Right atrium auricular region (tissue), 2 donors: ENCODE measurements at places on chromosomes 6 and 20. TPM values are rescaled to one million over a fixed set of nuclear protein-coding genes. Genes with fewer than 3 reads are reported as not detected.

ADGRG6 gene
- total RNA-seq, result 9.2 TPM

PTGIS gene
- 169 TPM for total RNA-seq

PGBD1 gene
- 1.8 TPM for total RNA-seq

AVP gene
- total RNA-seq, result not detected

HLA-DOA gene
- 2.6 TPM for total RNA-seq

KPNA5 gene
- 6.9 TPM for total RNA-seq

TP53TG5 gene
- not detected for total RNA-seq

SLC22A16 gene
- total RNA-seq, result not detected

CD109 gene
- 18.7 TPM for total RNA-seq

- no peak for DNase-seq
- no peak overlapping the region for H3K27ac ChIP-seq
- H3K4me3 ChIP-seq, result no peak overlapping the region
- H3K36me3 ChIP-seq, result no peaks in the 10 kb centered on the region
These were observed 213.7 kb downstream of the SYNE1 start for GRCh38 chr6:152423216-152424103.

- H3K27ac ChIP-seq, result no peak overlapping the region
- H3K4me3 ChIP-seq, result no peak overlapping the region
- no peaks in the 10 kb centered on the region for H3K27me3 ChIP-seq
- H3K4me1 ChIP-seq, result no peaks in the 10 kb centered on the region
- peak; percentile 26 for DNase-seq
These were observed 27.9 kb upstream of the SIRPG start for GRCh38 chr20:1685304-1686052.

DNA sequence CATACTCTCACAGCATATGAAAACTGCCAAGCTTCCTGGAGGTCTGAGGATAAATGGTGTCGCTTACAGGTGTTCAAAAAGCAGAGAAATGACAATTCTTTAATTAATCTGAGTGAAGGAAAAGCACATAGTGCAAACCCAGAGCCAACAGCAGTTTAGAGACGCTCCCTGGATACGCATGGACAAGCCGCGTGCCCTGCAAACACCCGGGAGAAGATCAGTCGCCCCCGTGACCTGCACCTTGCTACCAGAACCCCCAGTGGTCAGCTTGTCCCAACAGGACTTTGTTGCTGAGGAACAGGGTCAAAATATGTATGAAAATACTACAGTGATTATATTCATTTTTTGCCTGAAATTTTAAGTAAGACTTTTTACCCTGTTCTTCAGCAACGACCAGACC lies 93.9 kb downstream of the PSMG4 start:
- H3K36me3 ChIP-seq, result no peaks in the 10 kb centered on the region
- H3K27ac ChIP-seq, result no peak overlapping the region
- no peaks in the 10 kb centered on the region for H3K27me3 ChIP-seq
- no peak overlapping the region for H3K4me3 ChIP-seq
- no peaks in the 10 kb centered on the region for H3K4me1 ChIP-seq
- DNase-seq, result no peak

DNA sequence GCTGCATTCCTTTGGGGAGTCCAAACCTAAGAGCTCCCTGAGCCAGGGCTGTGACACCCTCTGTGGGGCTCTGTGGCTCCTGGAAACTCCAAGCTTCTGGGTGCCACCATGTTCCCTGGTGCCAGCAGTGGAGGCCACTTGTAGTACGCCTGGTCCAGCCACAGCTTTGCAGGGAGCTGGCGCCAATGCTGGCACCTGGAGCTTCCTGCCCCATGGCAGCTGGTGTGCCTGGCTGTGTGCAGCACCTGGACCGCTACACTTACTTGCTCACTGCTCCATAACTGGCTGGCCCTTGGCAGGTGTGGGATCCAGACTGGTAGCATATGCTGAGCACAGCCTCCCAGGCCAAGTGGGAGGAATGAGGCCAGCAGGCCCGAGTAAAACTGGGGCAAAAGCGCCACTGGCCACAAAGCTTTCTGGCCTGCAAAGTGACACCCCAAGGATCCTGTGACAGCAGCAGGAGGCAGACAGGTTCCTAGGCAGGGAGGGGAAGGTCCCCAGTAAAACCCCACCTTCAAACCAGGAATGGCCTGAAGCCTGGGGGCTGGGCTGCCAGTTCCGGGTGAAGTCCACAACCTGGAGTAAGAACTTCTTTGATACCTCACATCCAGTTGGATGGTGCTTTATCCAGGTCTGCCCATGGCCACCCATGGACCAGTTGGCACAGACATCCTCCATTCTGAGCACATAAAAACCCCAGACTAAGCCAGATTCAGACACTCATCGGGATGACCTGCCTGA lies 461.0 kb downstream of the TBC1D32 start:
- no peaks in the 10 kb centered on the region for H3K27me3 ChIP-seq
- no peak overlapping the region for H3K27ac ChIP-seq
- no peak overlapping the region for H3K4me3 ChIP-seq
- no peak for DNase-seq

DNA sequence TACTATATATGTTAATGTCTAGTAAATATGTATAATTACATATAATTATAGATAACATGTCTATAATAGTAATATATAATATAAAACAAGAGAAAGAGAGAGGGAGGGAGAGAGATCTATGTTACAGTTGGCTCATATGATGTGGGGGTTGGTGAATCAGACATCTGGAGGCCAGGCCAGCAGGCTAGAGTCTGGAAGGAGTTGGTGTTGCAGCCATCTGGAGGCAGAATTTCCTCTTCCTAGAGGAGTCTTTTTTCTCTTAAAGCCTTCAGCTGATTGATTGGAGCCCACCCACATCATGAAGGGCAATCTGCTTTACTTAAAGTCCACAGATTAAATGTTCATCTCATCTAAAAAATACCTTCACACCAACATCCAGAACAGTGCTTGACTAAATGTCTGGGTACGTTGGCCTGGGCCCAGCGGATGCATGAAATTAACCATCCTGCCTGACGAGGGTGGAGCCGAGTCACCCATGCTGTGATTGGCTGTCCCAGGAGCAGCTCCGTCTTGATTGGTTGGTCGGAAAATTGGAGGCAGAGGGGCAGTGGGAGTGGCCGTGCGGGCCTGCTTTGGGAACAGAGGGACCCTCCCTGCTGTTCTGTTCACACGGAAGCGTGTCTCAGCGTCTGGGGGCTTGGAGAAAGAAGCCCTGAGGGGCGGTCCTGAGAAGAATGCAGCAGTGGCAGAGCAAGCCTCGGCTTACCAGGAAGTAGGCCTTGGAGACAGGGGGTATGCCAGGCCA lies 392.4 kb downstream of the QKI start:
- no peak overlapping the region for H3K4me3 ChIP-seq
- no peaks in the 10 kb centered on the region for H3K4me1 ChIP-seq
- H3K27me3 ChIP-seq, result no peaks in the 10 kb centered on the region
- no peak overlapping the region for H3K27ac ChIP-seq

DNA sequence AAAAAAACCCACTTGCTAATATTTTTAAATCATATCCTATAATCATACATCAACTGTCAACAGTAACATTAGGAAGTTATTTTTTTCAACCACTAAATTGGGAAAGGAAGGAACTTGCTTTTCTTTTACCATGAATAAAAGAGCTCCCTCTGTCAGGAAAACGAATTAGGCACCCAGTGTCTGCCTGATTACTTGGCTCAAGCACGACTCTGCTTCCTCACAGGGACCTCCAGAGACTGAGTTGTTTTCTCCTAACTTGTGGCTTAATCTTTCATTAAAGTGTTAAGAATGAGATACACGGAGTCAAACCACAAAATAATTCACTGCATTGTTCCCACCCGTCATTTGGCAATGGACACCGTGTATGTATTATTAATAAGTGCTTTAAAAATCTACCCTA lies 1405.1 kb upstream of the EYS start:
- H3K27ac ChIP-seq, result no peak overlapping the region
- H3K4me1 ChIP-seq, result no peaks in the 10 kb centered on the region
- no peak overlapping the region for H3K4me3 ChIP-seq
- H3K36me3 ChIP-seq, result no peaks in the 10 kb centered on the region

DNA sequence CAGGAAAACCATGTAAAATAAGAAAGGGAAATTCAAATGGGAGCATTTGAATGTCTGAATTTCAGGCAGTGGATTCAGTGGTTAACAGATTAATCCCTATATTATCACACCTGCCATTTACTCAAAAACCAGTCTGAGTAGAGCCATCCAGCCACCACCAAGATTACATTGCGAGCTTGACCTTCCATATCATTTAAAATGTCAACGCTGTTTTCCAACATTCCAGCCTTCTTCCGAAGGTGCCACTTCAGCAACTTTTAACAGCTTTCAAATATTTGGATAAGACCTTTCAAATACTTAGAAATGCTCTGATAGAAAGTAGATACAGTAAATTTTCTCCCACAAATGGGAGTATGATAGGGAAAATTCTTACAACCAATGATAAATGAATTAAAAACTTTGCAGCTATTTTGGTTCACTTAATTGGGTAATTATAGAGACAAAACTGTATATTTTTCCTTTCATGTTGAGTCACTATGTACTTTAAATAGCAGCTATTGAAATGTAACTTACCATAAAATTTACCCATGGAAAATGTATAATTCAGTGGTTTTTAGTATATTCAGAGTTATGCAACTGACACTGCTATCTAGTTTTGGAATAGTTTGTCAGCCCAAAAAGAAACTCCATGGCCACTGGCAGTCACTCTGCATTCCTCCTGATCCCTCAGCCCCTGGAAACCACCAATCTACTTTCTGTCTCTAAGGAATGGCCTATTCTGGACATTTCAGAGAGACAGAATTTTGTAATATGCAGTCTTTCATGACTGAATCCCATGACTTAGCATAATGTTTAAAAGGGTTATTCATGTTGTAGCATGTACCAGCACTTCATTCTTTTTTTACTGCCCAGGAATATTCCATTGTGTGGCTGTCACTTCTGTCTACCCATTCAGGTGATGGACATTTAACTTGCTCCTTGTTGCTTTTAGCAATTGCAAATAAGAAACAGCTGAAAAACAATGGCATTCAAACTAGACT lies 21.5 kb downstream of the EZR start:
- no peak overlapping the region for H3K4me3 ChIP-seq
- no peaks in the 10 kb centered on the region for H3K36me3 ChIP-seq
- DNase-seq, result no peak
- no peaks in the 10 kb centered on the region for H3K4me1 ChIP-seq
- peak overlapping the region; percentile 78 for H3K27ac ChIP-seq

- no peak overlapping the region for H3K27ac ChIP-seq
- H3K4me1 ChIP-seq, result no peaks in the 10 kb centered on the region
- H3K4me3 ChIP-seq, result no peak overlapping the region
- no peaks in the 10 kb centered on the region for H3K27me3 ChIP-seq
- DNase-seq, result peak; percentile 54
These were observed 49.9 kb downstream of the TGM2 start for GRCh38 chr20:38115205-38115604.

DNA sequence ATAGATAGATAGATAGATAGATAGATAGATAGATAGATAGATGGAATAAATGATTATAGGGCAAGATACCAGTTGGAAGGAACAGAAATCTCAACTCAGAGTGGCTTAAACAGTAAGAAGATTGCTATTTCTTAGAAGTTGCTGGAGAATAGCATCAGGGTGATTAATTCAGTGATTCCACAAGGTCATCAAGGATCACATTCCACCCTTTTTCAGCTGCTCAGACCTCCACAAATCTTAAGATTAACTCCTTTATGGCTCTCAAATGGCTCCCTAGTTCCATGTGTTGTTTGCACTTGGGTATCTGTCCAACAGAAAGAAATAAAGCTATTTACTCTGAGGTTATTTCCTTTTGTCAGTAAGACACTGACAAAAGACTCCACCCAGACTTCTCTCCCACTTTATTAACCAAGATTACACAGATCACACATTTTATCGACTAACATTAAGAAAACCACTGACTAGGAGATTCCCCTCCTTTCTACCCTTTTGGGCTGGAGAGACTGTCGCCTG lies 68.3 kb upstream of the KIF16B start:
- no peaks in the 10 kb centered on the region for H3K36me3 ChIP-seq
- H3K27ac ChIP-seq, result no peak overlapping the region
- DNase-seq, result no peak
- no peaks in the 10 kb centered on the region for H3K27me3 ChIP-seq
- H3K4me1 ChIP-seq, result no peaks in the 10 kb centered on the region

GRCh38 chr6:104784884-104785283 lies 74.8 kb downstream of the HACE1 start:
- H3K4me3 ChIP-seq, result no peak overlapping the region
- no peaks in the 10 kb centered on the region for H3K4me1 ChIP-seq
- H3K36me3 ChIP-seq, result peaks cover 10% of the 10 kb centered on the region
- H3K27me3 ChIP-seq, result no peaks in the 10 kb centered on the region
- DNase-seq, result no peak
- H3K27ac ChIP-seq, result no peak overlapping the region

DNA sequence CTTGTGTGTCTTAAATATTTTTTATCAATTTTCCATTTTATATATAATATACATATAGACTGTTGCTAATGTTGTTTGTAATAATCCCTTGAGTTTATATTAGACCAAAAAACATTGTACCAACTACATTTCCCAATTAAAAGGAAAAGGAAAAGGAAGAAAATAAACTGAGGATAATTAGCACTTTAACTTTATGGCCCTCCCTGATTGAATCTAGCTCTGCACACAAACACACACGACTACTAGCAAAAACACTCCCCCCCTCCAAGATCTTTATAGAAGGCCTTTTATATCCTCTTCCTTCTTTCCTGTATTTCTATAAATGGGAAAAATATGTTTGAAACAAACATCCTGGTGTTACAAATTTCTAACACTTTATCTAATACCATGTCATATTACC lies 276.8 kb downstream of the NKAIN2 start:
- H3K36me3 ChIP-seq, result no peaks in the 10 kb centered on the region
- DNase-seq, result no peak
- H3K27ac ChIP-seq, result no peak overlapping the region
- H3K4me3 ChIP-seq, result no peak overlapping the region
- H3K4me1 ChIP-seq, result peaks cover 5% of the 10 kb centered on the region

- no peaks in the 10 kb centered on the region for H3K4me1 ChIP-seq
- no peak overlapping the region for H3K27ac ChIP-seq
- no peak for DNase-seq
- peaks cover 8% of the 10 kb centered on the region for H3K36me3 ChIP-seq
- H3K4me3 ChIP-seq, result no peak overlapping the region
These were observed 105.2 kb downstream of the NFATC2 start for GRCh38 chr20:51437182-51437924.

- H3K4me3 ChIP-seq, result no peak overlapping the region
- no peaks in the 10 kb centered on the region for H3K27me3 ChIP-seq
- H3K4me1 ChIP-seq, result peaks cover 63% of the 10 kb centered on the region
- no peak for DNase-seq
- peak overlapping the region; percentile 65 for H3K27ac ChIP-seq
These were observed 174.7 kb downstream of the TMEM242 start for GRCh38 chr6:157148391-157149323.

DNA sequence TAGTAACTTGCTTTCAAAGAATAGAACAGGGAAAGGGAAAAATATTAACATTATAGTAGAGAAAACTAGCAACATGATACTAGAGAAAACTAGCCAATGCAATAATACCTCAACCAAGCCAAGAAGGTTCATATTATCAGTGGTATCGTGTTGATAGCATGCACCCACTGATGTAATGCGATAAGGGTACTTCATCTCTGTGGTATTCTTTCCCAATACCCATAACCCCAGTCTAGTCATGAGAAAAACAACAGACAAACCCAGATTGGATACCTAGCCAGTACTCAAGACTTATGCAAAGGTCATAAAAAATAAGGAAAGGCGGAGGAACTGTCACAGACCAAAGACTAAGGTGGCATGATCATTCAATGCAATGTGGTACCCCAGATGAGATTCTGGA lies 21.0 kb downstream of the BLOC1S5 start:
- no peak for DNase-seq
- no peaks in the 10 kb centered on the region for H3K27me3 ChIP-seq
- no peak overlapping the region for H3K4me3 ChIP-seq
- H3K4me1 ChIP-seq, result no peaks in the 10 kb centered on the region
- H3K27ac ChIP-seq, result no peak overlapping the region
